AG04450 (cell line): ENCODE measurements at places on chromosomes 12 and 14.

- no peak for DNase-seq
Observed at GRCh38 chr12:59734371-59734770, 138.5 kb downstream of the SLC16A7 start.

- no peak for DNase-seq
Observed at GRCh38 chr12:129067491-129067890, 214.2 kb downstream of the GLT1D1 start.

- DNase-seq: no peak
Observed at GRCh38 chr12:32272465-32272864, 126.9 kb upstream of the FGD4 start.

DNA sequence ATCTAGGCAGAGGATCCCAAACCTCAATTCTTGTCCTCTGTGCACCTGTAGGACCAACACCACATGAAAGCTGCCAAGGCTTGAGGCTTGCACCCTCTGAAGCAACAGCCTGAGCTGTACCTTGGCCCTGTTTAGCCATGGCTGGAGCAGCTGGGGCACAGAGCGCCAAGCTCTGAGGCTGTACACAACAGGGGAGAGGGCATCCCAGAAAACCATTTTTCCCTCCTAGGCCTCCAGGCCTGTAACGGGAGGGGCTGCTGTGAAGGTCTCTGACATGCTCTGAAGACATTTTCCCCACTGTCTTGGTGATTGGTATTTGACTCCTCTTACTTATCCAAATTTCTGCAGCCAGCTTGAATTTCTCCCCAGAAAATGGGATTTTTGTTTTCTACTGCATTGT lies 22.4 kb upstream of the PTPRO start:
- DNase-seq: no peak

DNA sequence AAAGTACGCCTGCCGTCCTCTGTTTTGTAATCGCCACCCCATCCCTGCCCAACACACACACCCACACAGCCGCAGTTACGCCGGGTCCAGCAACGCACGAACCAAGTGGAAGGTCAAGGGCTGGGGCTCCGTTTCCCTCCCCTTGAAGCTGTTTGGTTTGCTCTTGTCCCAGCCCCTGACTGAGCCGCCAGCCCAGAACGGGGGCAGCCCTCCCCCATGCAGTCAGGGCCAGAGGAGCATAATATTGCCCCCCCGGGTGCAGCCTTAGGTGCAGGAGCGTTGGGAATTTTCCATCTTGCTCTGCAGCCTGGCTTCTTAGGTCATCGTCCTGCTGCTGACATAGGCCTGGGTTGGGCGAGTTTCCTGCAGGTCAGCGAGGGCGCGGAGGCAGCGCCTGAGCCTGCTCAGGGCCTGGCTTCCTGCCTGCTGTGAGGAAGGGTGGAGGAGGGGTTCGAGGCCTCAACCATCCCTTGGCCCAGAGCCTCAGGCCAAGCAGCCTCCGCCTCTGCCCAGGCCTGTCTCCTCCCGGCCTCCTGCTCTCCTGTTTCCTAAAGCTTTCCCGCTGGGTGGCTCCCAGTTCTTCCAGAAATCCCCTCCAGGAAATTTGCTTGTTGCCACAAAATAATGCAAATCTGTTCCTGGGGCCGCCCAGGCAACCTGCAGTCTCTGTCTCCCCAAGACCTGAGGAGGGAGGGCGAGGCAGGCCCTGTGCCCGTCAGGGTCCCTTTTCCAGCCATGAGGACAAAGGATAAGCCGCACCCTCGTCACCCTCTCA lies 44.5 kb downstream of the PSMA6 start:
- DNase-seq: peak; percentile 59

DNA sequence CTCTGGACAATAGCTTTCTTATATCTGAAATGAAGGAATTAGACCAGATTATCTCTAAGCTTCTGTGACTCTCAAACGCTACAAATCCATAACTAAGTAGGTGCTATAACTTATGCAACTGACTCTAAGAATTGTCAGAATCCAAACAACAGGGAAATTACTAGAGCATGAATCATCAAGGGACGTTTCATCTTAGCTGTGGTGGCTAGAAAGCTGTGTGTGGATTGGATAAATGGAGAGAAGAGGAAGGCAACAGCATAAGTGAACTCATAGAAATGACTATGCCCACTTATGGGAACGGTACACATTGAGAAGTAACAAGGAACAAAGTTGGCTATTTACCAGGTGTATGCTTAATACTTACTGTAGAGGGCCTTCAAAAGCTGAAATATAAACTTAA lies 96.0 kb upstream of the NEDD1 start:
- DNase-seq: peak; percentile 51

GRCh38 chr14:40806471-40806870 lies 800.2 kb upstream of the LRFN5 start:
- no peak for DNase-seq

DNA sequence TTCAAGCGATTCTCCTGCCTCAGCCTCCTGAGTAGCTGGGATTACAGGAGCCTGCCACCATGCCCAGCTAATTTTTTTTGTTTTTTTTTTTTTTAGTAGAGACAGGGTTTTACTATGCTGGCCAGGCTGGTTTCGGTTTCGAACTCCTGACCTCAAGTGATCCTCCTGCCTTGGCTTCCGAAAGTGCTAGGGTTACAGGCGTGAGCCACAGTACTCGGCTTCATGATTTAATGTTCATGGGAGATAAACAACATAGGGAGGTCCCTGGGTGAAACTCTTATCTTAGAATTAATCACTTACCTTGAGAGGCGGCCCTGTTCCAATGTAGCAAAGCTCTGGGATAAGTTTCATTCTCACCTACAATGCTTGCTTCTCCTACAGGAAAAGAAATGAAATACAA lies 48.3 kb downstream of the SEL1L start:
- no peak for DNase-seq

DNA sequence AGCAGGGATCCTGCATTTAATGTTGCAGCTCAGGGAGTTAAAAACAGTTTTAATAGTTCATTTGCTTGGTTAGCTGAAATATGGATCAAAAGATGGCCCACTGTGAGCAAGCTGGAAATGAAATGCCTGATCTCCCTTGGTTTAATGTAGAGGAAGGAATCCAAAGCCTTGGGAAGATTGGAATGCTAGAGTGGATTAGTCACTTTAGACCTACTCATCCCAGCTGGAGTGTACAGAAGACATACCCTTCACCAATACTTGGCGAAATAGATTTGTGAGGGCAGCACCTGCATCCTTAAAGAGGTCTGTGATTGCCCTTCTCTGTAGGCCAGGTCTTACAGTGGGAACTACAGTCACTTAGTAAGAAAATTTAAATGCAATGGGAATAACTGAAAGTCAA lies 58.0 kb upstream of the KRAS start:
- peak; percentile 29 for DNase-seq

- DNase-seq: no peak
Observed at GRCh38 chr12:38878333-38878705, 27.1 kb downstream of the CPNE8 start.

DNA sequence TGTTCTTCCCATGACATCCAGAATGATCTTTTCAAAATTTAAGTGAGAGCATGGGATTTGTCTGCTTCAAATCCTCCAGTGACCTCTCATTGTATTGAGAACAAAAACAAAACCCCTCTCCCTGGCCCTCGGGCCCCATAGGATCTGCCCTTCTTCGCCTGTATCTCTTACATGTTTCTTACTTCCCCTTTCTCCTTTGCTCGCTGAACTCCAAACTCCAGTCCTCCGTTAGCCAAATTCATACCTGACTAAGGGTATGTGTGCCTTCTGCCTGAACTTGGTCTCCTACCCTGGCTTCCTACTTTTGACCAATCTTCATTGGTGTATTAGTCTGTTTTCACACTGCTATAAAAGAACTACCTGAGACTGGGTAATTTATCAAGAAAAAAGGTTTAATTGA lies 13.2 kb upstream of the TSPAN11 start:
- DNase-seq: no peak

DNA sequence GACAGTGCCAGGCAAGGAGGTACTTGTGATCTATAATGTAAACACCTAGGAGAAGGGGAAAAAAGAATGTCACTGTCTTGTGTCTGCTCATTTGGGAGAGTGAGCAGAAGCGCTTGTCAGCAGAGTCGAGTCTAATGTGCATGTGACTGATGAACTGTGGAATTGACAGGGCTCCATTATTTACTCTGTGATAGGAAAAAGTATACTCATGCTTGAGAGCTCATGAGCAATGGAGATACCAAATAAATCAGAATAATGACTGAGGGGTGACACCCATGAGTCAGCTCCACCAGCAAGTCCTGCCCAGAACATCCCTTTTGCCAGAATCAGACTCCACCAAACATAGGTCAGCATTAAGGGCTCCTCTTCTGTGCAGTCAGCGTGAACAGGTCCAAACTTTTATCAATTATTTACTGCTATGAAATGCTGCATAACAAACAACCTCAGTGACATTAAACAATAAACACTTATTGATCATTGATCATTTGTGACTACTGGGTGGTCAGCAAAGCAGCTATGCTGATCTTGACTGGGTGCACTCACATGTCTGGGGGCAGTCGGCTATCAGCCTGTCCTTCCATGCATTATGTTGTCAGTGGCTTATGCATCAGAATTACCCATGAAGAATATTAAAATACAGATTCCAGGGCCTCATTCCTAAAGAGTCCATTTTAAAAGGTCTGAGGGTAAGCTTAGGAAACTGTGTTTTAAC lies 29.2 kb upstream of the WSCD2 start:
- no peak for DNase-seq

DNA sequence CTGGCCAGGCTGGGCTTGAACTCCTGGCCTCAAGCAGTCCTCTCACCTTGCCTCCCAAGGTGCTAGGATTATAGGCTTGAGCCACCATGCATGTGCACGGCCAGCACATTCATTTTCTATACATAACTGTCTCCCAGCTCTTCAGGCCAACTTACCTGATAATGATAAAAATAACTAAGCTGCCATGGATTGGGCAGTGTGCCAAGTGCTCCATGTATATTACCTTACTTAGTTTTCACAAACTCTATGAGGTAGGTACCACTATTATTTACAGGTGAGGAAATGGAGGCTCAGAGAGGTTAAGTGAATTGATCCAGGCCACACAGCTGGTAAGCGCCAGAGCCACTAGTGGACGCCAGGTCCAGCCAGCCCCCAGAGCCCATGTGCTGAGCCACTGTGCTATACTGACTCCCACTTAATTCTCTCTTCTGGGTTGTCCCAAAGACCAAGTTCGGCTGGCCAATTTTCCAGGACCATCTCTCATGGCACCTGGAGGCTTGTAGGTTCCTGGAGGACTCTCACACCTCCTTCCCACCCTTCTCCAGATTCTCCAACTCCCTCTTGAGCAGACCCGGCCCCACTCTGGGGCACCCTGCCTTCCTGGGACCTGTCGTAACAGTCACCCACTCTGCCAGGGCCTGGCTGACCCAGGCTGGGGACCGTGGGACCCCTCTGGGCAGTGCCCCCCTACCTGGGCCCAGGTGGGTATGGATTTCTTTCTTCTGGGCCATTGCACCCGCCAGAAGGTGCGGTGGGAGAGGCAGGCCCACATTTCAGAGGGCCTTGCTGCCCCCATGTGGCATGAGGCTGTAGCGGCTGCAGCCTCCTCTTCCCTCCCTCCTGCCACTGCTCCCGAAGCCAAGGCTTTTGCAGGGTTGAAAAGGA lies 30.2 kb upstream of the CIPC start:
- peak; percentile 30 for DNase-seq

GRCh38 chr14:63874223-63874622 lies 21.4 kb downstream of the SYNE2 start:
- no peak for DNase-seq

DNA sequence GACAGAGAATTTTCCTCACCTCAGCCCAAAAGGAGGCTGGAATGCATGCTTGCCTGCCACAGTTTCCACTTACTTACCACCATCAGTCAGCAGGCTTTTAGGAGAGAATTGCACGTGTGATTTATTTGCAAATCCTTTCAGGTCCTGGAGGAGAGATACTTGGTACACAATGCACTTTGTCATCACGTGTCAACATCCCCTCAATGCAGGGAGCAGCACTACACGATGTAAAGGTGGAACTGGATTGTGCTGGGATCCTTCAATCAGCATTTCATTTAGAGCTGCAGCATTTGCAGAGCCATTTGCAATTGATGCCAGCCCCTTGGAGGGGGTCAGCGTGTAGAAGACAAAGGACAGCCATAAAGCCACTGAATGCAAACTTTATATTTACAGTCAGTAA lies 218.1 kb downstream of the GLT1D1 start:
- no peak for DNase-seq

DNA sequence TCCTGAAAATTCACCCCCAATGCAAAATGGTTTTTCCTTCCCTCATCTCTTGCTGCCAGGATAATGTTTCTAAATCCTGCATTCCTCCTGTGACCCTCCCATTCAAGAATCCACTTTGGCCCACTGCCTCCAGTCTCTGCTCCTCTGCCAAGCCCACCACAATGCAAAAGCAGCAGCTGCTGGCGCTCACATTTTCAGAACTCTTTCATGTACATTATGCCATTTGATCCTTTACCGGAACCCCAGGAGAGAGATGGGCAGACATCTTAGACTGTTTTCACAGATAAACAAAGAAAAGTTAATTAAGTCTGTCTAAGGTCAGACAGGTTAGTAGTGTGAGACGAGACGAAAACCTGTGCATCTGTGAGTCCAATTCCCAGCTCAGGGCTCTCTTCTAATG lies 12.9 kb downstream of the LRIG3 start:
- DNase-seq: no peak

- no peak for DNase-seq
Observed at GRCh38 chr14:34256223-34256622, 205.8 kb downstream of the SPTSSA start.

DNA sequence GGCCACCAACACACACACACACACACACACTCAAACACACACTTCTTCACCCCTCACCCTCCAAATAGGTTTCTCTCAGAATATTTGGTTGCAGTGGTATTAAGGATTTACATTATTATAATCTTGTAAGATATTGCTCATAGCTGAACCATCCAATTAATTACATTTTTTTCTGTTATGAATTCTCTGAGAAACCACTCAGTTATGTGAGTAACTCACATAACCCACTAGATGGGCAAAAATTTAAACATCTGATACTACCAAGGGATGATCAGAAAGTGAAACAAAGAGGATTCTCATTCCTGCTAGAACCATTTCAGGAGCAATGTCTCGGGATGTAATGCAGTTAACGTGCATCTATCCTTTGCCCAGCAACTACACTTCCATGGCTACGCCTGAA lies 31.6 kb downstream of the TMTC1 start:
- no peak for DNase-seq

GRCh38 chr12:59737725-59738463 lies 142.1 kb downstream of the SLC16A7 start:
- DNase-seq: no peak

DNA sequence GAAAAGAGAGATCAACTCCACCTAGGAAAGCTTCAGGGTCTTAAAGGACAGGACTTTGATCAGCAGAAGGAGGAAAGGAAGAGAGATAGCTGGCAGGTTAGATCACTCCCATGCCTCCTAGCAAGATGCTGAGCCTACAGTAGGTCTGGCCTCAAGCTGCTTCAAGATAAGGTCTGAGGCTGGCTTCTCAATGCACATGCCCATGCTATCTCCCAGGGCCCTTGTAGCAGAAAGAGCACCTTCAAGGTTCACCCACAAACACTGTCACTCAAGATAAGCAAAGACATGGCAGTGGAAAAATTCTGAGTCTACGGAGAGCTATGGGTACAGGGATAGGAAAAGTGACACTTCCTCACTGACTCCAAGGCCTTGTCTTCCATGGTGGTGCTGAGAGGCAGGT lies 14.3 kb downstream of the REM2 start:
- DNase-seq: no peak

GRCh38 chr12:104703372-104703771 lies 246.6 kb downstream of the CHST11 start:
- DNase-seq: no peak
